ENCODE measurements at places on chromosomes 16 and 17.

- DNase-seq, result peak; percentile 54
- H3K27ac ChIP-seq, result no peak overlapping the region
- peaks cover 24% of the 10 kb centered on the region for H3K36me3 ChIP-seq
- H3K4me1 ChIP-seq, result peaks cover 29% of the 10 kb centered on the region
Measured at GRCh38 chr17:81537343-81537855, 9.2 kb downstream of the FSCN2 start.

GRCh38 chr16:87240211-87241136 lies 76.7 kb downstream of the C16orf95 start:
- no peaks in the 10 kb centered on the region for H3K4me1 ChIP-seq
- no peaks in the 10 kb centered on the region for H3K36me3 ChIP-seq
- H3K27me3 ChIP-seq, result peaks cover 2% of the 10 kb centered on the region
- no peak overlapping the region for H3K27ac ChIP-seq

GRCh38 chr17:41549596-41550039 lies 21.5 kb upstream of the KRT19 start:
- no peaks in the 10 kb centered on the region for H3K36me3 ChIP-seq
- no peak overlapping the region for H3K4me3 ChIP-seq
- H3K4me1 ChIP-seq, result peaks cover 26% of the 10 kb centered on the region

- H3K4me3 ChIP-seq, result no peak overlapping the region
- DNase-seq, result no peak
- no peaks in the 10 kb centered on the region for H3K4me1 ChIP-seq
- peaks cover 11% of the 10 kb centered on the region for H3K27me3 ChIP-seq
Measured at GRCh38 chr17:45715787-45716186, 68.3 kb upstream of the CRHR1 start.

GRCh38 chr17:82571855-82572254 lies 52.3 kb downstream of the FOXK2 start:
- no peak overlapping the region for H3K27ac ChIP-seq
- no peak for DNase-seq
- peaks cover 73% of the 10 kb centered on the region for H3K36me3 ChIP-seq
- H3K4me3 ChIP-seq, result no peak overlapping the region

GRCh38 chr17:47162013-47162622 lies 27.0 kb downstream of the CDC27 start:
- no peaks in the 10 kb centered on the region for H3K27me3 ChIP-seq
- no peak overlapping the region for H3K27ac ChIP-seq
- no peak overlapping the region for H3K4me3 ChIP-seq
- H3K36me3 ChIP-seq, result peaks cover 46% of the 10 kb centered on the region
- H3K4me1 ChIP-seq, result no peaks in the 10 kb centered on the region

GRCh38 chr17:28476076-28476865 lies 2.8 kb downstream of the SLC13A2 start:
- no peaks in the 10 kb centered on the region for H3K36me3 ChIP-seq
- no peak for DNase-seq

DNA sequence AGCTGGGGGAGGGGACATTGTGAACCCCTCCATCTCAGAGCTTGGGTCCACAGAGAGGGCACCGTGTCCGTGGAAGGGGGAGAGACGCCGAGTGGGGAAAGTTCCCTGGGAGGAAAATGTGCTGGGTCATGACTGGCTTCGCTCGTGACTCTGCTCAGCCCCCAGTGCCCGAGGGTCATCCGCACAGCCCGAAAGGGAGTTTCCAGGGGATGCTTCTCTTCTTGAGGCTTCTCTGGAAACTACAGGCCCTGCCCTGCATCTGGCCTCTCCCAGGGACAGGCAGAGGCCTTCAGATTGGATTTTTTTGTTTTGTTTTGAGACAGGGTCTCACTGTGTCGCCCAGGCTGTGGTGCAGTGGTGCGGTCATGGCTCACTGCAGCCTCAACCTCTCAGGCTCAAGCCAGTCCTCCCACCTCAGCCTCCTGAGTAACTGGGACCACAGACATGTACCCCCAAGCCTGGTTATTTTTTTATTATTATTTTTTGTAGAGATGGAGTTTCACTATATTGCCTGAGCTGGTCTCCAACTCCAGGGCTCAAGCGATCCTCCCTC lies 9.8 kb upstream of the GSE1 start:
- peaks cover 5% of the 10 kb centered on the region for H3K36me3 ChIP-seq
- no peaks in the 10 kb centered on the region for H3K27me3 ChIP-seq
- no peak overlapping the region for H3K4me3 ChIP-seq
- no peak overlapping the region for H3K27ac ChIP-seq
- peaks cover 23% of the 10 kb centered on the region for H3K4me1 ChIP-seq

DNA sequence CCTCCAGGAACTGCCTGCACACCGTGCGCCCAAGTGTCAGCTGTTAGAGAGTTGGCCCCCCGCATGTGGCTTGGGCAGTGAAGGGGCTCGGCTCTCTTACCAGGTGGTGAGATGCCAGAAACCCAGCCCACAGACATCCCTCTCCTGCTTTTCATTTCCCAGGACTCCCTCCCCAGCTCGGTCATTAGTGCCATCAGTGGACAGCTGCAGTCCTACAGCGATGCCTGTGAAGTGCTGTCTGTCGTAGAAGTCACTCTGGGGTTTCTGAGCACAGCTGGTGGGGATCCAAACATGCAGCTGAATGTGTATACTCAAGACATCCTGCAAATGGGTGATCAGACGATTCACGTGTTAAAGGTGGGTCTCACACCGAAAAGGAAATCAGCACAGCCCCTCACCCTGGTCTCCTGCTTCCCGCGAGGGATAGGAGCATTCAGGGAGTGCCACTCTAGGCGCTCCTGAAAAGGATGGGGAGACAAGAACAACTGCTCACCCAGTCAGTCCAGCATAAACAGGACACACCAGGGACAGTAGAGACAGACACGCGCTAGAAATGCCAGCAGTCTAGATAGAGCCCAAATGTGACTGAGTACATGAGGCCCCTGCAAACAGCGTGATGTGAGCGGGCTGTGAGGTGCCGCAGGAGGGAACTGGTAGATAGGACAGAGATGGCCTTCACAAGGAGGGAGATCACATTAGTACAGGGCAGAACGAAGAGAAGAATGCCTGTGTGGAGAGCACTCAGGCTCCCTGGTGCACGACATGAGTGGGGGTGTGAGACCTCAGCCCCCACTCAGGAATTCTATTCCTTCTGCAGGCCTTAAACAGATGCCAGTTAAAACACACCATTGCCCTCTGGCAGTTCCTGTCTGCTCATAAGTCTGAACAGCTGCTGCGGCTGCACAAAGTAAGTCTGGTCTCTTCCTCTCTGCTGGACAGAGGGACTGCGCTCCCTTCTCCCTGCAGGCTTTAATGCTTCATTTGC lies 25.7 kb upstream of the ENDOV start:
- H3K27me3 ChIP-seq, result no peaks in the 10 kb centered on the region
- peaks cover 84% of the 10 kb centered on the region for H3K36me3 ChIP-seq
- no peak for DNase-seq
- H3K4me1 ChIP-seq, result no peaks in the 10 kb centered on the region
- no peak overlapping the region for H3K27ac ChIP-seq
- no peak overlapping the region for H3K4me3 ChIP-seq

DNA sequence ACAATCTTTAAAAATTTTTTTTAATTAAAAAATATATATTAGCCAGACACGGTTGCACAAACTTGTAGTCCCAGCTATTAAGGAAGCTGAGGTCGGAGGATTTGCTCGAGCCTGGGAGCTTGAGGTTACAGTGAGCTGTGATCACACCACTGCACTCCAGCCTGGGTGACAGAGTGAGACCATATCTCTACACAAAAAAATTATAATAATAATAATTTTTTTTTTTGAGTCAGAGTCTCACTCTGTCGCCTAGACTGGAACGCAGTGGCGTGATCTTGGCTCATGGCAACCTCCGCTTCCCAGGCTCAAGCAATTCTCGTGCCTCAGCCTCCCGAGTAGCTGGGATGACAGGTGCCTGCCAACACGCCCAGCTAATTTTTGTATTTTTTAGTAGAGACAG lies 23.8 kb downstream of the LITAF start:
- no peak for DNase-seq
- H3K27ac ChIP-seq, result no peak overlapping the region
- no peaks in the 10 kb centered on the region for H3K4me1 ChIP-seq
- H3K27me3 ChIP-seq, result no peaks in the 10 kb centered on the region
- H3K36me3 ChIP-seq, result no peaks in the 10 kb centered on the region

- DNase-seq, result peak; percentile 17
- no peak overlapping the region for H3K27ac ChIP-seq
- no peak overlapping the region for H3K4me3 ChIP-seq
- no peaks in the 10 kb centered on the region for H3K27me3 ChIP-seq
- no peaks in the 10 kb centered on the region for H3K36me3 ChIP-seq
Measured at GRCh38 chr17:12680407-12680897, 14.8 kb downstream of the MYOCD start.

DNA sequence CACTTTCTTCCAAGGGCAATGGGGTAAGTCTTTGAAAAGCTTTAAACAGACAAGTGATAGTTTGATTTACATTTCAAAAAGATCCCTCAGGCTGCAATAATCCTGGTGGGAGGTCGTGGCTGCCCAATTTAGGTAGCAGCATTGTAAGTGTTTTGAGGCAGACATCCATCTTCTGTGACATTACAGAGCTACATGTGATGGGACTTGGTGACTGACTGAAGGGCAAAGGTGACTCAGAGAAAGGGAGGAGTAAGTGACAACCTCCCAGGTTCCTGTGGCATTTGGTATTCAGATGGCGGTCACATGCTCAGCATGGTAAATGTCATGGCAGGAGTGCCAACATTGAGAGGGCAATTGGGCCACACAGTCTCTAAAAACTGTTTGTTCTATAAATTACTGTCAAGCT lies 26.5 kb downstream of the STAT3 start:
- DNase-seq, result peak; percentile 63
- H3K27me3 ChIP-seq, result no peaks in the 10 kb centered on the region
- peak overlapping the region; percentile 18 for H3K27ac ChIP-seq
- H3K36me3 ChIP-seq, result peaks cover 4% of the 10 kb centered on the region
- H3K4me3 ChIP-seq, result no peak overlapping the region
- H3K4me1 ChIP-seq, result peaks cover 10% of the 10 kb centered on the region

GRCh38 chr17:603406-604114 lies 111.1 kb downstream of the VPS53 start:
- H3K4me3 ChIP-seq, result no peak overlapping the region
- no peaks in the 10 kb centered on the region for H3K27me3 ChIP-seq
- peaks cover 7% of the 10 kb centered on the region for H3K4me1 ChIP-seq
- H3K36me3 ChIP-seq, result peaks cover 29% of the 10 kb centered on the region
- H3K27ac ChIP-seq, result no peak overlapping the region

DNA sequence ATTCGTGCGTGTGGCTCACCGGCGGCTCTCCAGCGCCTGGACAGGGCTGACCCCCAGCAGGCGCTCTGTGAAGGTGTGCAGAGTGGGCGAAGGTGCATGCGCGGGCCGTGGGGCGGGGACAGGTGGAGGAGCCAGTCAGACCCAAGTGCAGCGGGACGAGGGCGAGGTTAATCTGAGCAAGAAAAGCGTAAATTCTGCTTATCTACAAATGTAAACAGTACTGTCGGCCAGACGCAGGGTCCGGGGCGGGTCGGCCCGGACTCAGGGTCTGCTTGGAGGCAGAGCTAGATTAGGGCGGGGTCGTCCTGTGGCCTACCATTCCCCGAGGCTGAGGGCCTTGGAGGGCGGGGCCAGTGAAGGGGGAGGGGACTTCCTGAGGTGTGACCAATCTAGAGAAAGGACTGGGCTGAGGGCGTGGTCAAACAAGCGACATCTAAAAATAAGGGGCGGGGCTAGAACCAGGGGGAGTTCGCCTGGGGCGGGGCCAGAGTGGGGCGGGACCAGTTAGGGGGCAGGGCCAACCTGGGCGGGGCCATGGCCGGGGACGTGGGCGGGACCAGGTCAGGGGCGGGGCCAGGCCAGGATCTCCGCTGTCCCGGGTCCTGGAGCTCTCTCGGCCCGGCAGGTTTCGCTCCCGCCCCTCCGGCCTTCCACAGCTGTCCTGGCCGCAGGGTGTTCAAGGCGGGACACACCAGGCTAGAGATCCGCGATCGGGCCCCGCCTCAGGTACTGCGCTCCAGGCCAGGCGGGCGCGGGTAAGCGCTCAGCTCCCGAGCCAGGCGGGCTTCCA lies at the start of gene SEC14L5:
Gene SEC14L5 (plus strand): TSS at position 611 of the 790 bp plus-strand sequence. CDS start 994 bp downstream, outside the sequence.
- DNase-seq, result peak; percentile 99
- no peaks in the 10 kb centered on the region for H3K36me3 ChIP-seq
- peak within 1 kb of the TSS; percentile 74 for H3K27ac ChIP-seq
- H3K4me1 ChIP-seq, result peaks cover 5% of the 10 kb centered on the region
- H3K27me3 ChIP-seq, result no peaks in the 10 kb centered on the region
- peak within 1 kb of the TSS; percentile 37 for H3K4me3 ChIP-seq

DNA sequence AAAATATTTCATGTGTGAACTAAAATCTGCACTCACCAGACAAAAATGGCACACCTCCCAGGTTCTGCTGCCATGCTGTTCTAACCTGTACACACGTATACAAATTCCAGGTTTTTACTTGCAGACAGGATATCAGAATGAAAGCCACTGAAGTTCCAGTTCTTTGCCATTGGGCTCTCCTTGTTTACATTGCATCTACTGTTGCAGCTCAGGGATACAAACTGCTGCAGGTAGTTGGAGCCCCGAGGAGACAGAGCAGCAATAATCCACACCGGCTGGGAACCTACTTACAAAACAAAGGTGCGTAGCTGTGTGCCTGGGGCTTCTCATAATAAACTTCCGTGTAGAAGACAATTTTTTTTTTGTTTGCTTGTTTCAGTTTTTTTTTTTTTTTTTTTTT lies 59.6 kb downstream of the HAPSTR1 start:
- DNase-seq, result no peak
- H3K4me3 ChIP-seq, result no peak overlapping the region
- H3K36me3 ChIP-seq, result no peaks in the 10 kb centered on the region
- peaks cover 16% of the 10 kb centered on the region for H3K27me3 ChIP-seq
- H3K27ac ChIP-seq, result no peak overlapping the region

GRCh38 chr17:36690190-36690589 lies 88.8 kb downstream of the MRM1 start:
- no peaks in the 10 kb centered on the region for H3K36me3 ChIP-seq
- H3K27ac ChIP-seq, result no peak overlapping the region
- H3K4me1 ChIP-seq, result peaks cover 6% of the 10 kb centered on the region

- no peak overlapping the region for H3K27ac ChIP-seq
- no peaks in the 10 kb centered on the region for H3K36me3 ChIP-seq
- H3K27me3 ChIP-seq, result peaks cover 13% of the 10 kb centered on the region
- DNase-seq, result no peak
- no peak overlapping the region for H3K4me3 ChIP-seq
Measured at GRCh38 chr17:73895157-73895556, 250.9 kb upstream of the SDK2 start.

- H3K4me3 ChIP-seq, result no peak overlapping the region
- H3K4me1 ChIP-seq, result no peaks in the 10 kb centered on the region
- no peaks in the 10 kb centered on the region for H3K27me3 ChIP-seq
- peaks cover 40% of the 10 kb centered on the region for H3K36me3 ChIP-seq
Measured at GRCh38 chr17:55769625-55770000, 18.8 kb downstream of the PCTP start.

DNA sequence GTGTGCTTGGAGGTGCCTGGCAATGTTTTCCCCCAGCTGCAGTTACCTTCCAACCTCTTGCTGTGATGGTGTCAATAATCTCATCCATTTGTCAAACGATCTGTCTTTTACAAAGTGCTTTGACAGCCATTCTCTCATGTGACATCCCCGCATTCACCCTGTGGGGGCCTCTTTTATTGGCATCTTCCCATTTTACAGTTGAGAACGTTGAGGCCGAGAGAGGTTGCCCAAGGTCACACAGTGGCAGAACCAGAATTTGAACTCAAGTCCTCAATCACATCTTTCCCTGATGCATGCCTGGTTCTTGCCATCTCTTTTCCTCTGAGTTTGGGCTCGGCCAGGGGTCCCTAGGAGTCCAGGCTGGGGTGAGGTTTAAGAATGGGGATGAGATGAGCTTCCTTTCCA lies 1.5 kb downstream of the TAOK2 start:
- H3K27me3 ChIP-seq, result no peaks in the 10 kb centered on the region
- H3K36me3 ChIP-seq, result peaks cover 34% of the 10 kb centered on the region
- DNase-seq, result no peak
- peak overlapping the region; percentile 96 for H3K4me3 ChIP-seq
